HFF-Myc (cell line): ENCODE measurements at places on chromosomes 12 and 14.

GRCh38 chr12:101826766-101827368 lies 3.9 kb downstream of the GNPTAB start:
- no peak for DNase-seq

- DNase-seq, result no peak
Observed at GRCh38 chr14:56633544-56633943, 53.9 kb downstream of the TMEM260 start.

GRCh38 chr12:30837595-30837994 lies 82.8 kb upstream of the CAPRIN2 start:
- DNase-seq, result no peak

DNA sequence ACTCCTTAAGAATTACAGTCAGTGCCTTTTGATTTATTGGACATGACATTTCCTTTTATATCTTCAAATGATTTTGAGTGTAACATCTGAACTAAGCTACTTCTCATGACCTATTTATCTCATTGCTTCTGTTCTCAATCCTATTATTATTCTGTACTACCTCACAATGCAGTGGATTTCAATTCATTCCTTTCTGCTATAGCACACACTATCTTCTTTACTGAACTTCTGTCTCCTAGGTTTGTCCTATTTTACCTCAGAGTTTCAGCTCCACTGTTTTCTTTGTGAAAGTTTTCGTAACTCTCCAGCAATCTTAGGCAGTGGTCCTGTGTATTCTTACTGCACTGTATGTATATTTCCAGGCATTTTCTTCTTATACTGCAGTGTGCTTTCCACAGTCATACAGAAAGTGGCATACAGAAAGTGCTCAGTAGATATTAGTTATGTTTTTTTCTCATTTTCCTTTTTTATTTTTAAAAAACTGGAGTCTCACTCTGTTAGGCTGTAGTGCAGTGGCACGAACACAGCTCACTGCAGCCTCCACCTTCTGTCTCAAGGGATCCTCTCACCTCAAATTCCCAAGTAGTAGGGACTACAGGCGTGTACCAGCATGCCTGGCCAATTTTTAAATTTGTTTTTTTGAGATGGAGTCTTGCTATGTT lies 368.6 kb upstream of the RGS6 start:
- no peak for DNase-seq

DNA sequence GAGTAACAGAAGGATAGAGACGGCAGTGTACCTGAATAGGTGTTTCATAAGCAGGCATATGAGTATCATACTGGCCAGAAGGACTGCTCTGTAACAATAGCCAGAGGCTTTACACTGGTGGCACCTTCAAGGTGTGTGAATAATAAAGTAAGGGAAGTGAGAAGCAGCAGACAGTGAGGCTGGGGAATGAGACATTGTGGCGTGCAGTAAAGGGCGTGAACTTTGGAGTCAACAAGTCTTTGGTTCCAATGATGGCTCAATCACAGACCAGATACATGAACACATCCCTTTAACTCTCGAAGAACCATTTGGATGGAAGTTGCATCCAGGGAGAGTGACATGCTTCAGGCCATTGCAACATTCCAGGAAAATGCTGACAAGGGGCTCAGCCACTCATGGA lies 32.0 kb upstream of the CCND2 start:
- DNase-seq, result no peak

DNA sequence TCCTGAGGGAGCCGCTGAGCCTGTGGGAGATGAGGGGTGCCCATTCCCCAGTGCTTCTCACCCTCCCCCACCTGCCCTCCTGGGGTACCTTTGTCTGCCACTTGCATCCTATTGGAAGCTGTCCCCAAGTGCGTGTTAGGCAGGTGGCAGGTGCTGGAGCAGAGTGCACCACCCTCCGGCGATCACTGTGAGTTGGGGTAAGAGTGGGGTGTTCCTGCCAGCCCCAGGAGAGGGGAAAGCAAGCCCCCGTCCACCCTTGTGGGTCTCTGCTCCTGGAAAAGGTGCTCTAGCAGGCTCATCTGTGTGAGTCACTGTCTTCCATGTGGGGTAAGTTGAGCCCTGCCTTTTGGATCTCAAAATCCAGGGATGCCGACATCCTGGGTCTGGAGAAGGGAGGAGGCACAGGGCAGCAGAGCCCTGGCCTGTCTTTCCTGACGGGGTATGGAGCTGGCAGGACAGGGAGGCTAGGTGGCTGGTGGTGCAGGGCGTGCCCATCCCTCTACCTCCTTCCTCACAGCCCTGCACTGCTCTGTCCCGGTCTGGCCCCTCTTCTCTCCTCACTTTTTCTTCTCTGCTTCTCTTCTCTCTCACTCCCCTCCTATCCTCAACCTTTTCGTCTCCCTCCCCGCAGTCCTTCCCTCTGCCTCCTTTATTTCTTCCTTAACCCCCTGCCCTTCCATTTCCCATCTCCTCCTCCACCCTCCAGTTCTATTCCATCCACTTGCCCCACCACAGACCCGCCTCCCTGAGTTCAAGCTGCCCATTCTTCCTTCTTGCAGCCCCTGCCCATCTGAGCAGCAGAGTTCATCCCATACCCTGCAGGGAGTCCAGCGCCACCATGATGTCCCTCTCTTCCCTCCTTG lies 20.1 kb upstream of the KRT7 start:
- no peak for DNase-seq

DNA sequence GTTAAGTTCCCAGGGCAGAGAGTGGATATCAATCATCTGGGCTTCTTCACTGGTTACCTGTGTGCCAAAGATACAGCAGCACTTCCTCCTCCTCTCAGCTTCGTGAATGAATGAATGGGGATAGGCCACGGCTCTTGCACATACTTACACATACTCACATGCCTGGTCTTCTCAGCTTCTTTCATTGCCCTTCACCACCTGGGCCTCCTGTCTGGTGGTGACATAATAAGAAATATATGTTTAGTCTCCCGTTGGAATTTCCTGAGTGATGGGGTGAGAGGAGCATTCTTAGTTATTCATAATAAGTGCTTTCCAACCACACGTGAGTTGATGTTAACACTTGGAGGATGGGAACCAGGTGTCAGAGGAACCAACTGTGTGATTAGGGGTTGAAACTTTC lies 268.1 kb upstream of the RMST start:
- no peak for DNase-seq

GRCh38 chr12:116196752-116197718 lies 80.5 kb downstream of the MED13L start:
- no peak for DNase-seq

DNA sequence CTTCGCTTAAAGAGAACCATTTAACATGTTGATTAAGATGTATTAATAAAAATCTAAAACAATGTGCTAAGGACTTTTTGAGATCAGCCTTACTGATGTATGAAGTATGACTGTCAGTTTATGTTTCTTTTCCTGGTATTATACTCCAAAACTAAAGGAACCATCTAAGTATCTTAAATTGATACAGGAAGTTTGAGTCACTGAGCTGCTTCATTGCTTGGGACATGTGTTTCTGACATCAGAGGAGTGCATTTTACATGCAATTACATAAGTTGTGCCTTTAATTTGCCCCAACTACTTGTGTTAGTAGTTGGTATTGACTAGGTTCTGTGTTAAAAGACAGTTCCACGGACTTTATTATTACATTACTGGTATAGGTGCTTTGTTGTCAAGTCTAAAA lies 50.9 kb downstream of the PROX2 start:
- DNase-seq, result no peak

DNA sequence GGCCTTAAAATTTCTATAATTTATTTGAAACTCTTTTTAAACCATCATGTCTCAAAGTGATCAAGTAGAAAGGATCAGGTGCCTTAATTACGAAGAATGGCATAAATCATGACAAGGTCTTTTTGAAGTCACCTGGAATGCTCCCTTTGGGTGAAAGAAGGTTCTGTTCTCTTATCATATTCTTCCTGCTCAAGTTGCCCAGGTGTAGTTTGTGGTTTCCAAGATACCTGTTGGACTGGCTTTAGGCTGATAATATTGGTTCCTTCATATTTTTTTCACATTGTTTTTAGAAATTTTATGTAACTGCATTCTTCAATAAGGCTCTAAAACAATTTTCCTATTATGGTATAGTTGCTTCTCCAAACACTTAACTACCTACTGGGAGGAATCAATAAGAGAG lies 29.2 kb downstream of the RASSF3 start:
- no peak for DNase-seq

- no peak for DNase-seq
Observed at GRCh38 chr14:99601361-99601831, 2.6 kb downstream of the CCDC85C start.

GRCh38 chr12:132926415-132926833 lies 29.7 kb downstream of the ZNF605 start:
- no peak for DNase-seq

DNA sequence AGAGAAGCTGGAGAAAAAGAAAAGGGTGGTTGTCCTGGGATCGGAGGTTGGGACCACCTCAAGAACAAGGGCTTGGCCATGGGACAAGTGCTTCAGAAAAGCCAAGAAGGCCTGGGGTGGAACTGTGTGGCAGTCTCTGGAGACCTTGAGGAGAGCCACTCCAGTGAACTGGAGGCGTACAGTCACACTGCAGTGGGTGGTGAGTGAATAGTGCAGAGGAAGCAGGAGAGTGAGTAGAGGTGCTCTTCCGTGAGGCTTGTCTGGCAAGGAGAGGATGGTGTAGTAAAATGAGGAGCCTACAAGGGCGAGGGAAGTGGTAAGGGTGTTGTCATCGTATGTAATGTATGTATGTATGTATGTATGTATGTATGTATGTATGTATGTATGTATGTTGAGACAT lies 20.9 kb downstream of the RASSF3 start:
- DNase-seq, result no peak

DNA sequence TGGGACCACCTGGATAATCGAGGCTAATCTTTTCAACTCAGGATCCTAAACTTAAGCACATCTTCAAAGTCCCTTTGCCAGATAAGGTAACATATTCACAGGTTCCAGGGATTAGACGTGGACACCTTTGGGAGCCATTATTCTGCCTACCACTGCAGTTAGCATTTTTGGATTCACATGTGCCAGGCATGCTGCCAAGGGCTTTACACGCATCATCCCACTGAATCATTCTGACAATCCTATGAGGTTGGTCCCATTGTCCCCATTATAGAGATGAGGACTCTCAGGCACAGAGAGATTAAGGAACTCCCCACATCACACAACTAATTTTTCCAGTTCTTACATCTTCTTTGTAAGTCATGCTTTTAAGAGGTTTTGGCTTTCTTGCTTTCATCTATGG lies 34.5 kb downstream of the RTN1 start:
- no peak for DNase-seq

GRCh38 chr12:57451233-57451778 lies 3.8 kb upstream of the INHBE start:
- no peak for DNase-seq

DNA sequence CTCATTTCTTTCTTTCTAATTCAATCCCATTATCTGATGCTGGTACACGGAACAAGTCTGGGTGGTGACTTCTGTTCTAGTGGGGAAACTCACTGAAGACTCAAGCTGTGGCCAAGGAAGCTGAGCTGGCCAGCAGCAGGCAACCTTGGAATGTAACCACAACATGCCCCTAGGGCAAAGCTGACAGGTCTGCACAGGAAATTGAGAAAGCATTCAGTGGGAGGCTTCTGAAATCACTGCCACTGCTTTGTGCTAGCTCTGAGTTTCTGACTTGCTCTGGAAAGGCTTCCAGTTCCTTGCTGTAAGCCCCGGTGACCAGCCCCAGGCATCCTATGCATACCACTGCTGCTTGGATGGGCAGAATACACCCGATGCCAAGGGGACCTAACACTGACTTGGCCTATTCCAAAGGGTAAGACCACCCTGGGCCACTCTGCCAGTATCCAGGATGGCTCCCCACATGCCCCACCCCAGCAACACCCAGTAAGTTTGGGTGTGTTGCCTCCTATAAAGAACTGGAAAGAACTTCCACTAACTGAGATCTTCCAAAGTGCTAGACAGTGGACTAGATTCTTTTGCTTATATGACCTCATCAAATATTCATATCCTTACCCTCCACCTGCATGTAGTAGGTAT lies 84.5 kb upstream of the CDKN3 start:
- peak; percentile 79 for DNase-seq

DNA sequence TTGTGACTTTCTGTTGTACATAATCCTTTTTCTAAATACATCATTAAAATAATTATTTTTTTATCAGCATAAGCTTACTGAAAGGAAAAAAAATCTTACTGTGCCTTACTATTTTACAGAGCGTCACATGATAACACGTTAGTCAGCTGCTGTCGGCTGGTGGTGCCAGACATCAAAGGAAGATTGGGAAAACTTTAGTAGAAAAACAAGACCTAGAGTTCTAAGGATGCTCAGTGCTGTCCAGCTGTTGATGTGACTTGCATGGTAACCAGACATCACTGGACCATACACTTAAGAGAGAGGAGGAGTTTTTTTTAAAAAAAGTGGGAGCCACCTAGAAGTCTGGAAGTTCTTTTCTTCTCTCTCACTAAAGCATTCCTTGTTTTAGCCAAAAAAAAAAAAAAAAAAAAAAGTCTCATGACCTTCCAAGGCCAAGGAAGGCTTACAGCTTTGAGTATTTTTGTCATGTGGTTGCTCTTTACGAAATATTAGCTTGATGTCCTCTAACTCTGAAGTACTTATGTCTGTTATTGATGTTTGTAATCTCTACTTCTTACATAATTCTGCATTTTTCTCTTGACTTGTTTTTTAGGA lies 4.5 kb downstream of the RASSF8 start:
- DNase-seq, result no peak

- DNase-seq, result no peak
Observed at GRCh38 chr12:104877103-104877705, 80.9 kb downstream of the SLC41A2 start.

DNA sequence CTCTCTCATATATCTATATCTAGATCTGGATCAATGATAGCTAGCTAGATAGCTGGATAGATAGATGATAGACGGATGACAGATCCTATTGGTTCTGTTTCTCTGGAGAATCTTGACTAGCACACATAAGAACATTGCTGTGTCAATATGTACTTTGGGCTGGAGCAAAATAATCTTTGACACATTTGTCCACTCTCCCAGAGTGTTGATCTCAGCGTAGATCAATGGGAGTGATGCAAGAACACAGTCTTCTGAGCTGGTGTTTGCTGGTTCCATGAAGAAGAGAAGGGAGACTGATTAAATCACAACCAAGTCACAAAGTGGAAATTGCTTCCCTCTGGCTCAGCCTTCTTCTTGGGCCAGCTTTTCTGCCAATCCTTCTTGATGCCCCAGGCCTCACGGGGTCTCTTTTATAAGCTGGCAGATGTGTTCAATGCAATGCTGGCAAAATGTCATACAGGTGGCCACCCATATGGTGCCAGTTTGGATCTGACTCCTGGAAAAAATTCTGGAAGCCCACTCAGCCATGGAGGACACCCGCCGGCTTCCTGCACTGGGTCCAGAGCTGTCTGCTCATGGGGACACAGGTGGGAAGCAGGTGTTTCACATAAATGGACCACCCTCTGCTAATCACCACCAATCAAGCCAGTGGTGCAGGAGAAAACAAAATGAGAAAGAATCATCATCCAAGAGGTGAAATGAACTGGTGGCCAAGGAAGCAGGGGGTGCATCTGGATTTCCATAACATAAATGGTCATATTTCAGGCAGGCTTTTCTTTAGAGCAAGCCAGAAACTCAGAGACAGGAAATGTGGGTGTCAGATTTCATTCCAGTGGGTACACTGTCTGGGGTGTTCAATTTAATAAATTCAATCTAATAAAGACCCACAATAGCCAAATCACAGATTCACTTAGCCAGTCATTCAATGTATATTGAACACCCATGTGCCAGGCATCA lies 310.3 kb downstream of the DPF3 start:
- DNase-seq, result no peak
